Activated T-cell treated with anti-CD3 and anti-CD28 coated beads, Interleukin-2, amount 50 U/mL, for 24 hours (primary cell): ENCODE measurements at places on chromosomes 16 and 17.

DNA sequence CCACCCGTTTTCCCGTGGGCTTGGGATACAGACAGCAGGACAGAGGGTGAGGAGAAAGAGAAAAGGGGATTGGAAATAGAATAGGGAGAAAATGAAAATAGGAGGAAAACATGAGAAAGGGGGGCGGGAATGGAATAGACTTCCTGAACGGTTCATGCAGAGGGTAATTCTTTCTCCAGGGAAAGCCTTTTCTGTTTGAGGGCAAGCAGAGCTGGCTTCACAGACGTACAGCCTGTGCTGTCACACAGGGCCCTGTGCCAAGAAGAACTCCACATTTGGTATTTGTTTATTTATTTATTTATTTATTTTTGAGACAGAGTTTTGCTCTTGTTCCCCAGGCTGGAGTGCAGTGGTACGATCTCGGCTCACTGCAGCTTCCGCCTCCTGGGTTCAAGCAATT lies 12.0 kb downstream of the MILR1 start:
- H3K4me1 ChIP-seq: peaks cover 12% of the 10 kb centered on the region
- no peaks in the 10 kb centered on the region for H3K27me3 ChIP-seq
- H3K4me3 ChIP-seq: no peak overlapping the region

- H3K27ac ChIP-seq: no peak overlapping the region
- no peak overlapping the region for H3K4me3 ChIP-seq
- H3K36me3 ChIP-seq: no peaks in the 10 kb centered on the region
- no peaks in the 10 kb centered on the region for H3K27me3 ChIP-seq
- H3K4me1 ChIP-seq: peaks cover 4% of the 10 kb centered on the region
Measured at GRCh38 chr17:66906321-66907278, 57.9 kb upstream of the CACNG4 start.

DNA sequence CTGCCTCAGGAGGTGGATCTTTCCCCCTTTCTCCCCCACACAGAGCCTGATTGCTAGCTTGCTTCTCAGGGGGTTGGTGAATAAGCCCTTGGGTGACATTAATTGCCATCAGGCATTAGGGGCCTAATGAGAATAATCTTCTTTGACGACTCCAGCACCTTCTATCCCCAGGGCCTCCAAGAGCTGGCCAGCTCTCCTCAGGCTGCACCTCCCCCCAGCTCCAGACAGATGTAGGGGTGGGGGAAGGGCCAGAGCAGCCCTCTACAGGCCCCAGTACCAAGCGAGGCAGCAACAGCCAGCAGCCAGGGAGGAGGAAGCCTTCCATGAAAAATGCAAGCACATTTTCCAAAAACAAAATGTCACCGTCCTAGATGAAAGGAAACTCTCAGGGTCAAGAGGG lies 1.4 kb upstream of the TMEM132E start:
- peaks cover 16% of the 10 kb centered on the region for H3K4me1 ChIP-seq
- no peak overlapping the region for H3K27ac ChIP-seq
- H3K36me3 ChIP-seq: no peaks in the 10 kb centered on the region
- no peak for DNase-seq

- no peaks in the 10 kb centered on the region for H3K27me3 ChIP-seq
- peak overlapping the region; percentile 67 for H3K4me3 ChIP-seq
- H3K4me1 ChIP-seq: peaks cover 91% of the 10 kb centered on the region
- peak overlapping the region; percentile 95 for H3K27ac ChIP-seq
- peaks cover 58% of the 10 kb centered on the region for H3K36me3 ChIP-seq
Measured at GRCh38 chr17:47703191-47703591, 9.2 kb downstream of the TBKBP1 start.

DNA sequence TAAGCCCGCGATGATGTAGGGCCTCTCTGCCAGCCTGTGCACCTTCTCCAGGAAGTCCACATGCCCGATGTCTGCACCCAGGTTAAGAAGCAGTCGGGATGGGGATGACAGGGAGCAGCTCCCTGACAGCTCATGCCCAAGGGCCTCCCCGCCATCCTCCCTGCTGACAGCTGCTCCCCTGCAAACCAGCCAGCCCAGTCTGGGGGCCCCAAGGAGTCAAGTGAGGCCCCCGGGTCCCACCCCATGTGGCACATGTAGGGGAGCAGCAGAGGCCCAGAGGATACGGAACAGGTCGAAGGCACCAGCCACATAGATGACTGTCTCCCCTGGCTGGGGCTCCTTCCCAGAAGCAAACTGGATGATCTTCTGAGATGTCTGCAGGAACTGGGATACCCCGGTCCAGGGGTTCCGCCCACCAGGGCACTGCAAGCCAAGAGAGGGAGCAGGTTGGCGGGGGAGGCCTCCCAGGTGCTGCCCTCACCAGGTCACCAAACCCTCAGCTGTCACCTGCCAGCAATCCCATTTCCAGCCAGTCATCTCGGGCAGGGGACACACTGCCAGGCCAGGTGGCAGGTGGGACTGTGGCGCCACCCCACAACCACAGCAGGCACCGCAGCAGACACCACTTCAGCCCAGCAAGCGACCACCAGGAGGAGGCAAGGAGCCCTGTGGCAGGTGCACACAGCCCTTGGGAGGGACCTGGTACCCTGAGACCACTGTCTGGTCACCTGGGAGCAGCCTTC lies 4.6 kb downstream of the PCYT2 start:
- H3K27ac ChIP-seq: no peak overlapping the region
- peaks cover 49% of the 10 kb centered on the region for H3K36me3 ChIP-seq
- peaks cover 10% of the 10 kb centered on the region for H3K4me1 ChIP-seq

DNA sequence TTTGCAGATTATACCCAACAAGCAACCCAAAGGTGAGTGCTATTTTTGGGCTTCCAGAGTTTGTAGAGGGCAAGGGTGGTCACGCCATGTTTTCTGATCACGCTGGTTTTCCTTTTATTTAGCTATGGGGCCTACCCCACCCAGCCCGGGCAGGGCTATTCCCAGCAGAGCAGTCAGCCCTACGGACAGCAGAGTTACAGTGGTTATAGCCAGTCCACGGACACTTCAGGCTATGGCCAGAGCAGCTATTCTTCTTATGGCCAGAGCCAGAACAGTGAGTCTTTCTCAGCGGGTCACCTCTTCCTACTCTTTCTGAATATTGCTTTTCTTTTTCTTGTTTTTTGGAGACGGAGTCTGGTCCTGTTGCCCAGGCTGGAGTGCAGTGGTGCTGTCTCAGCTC lies 2.5 kb downstream of the FUS start:
- H3K4me1 ChIP-seq: peaks cover 70% of the 10 kb centered on the region
- H3K36me3 ChIP-seq: peaks cover 77% of the 10 kb centered on the region
- DNase-seq: no peak
- H3K27ac ChIP-seq: peak overlapping the region; percentile 100
- H3K27me3 ChIP-seq: no peaks in the 10 kb centered on the region

DNA sequence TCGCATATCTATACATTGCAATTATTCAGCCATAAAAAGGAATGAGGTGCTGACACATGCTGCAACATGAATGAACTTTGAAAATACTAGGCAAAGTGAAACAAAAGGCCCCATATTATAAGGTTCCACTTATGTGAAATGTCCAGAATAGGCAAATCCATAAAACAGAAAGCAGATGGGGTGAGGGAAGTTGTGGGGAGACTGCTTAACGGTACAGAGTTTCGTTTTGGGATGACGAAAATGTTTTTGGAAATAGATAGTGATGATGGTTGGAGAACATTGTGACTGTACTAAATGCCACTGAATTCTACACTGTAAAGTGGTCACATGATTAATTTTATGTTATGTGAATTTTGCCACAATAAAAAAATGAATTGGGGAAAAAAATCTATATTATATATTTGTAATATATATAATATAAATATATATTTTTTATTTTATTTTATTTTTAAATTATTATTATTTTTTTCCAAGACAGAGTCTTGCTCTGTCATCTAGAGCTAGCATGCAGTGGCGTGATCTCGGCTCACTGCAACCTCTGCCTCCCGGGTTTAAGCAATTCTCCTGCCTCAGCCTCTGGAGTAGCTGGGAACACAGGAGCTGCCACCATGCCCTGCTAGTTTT lies 4.2 kb upstream of the GNA13 start:
- no peak overlapping the region for H3K27ac ChIP-seq
- peaks cover 9% of the 10 kb centered on the region for H3K4me1 ChIP-seq
- no peak overlapping the region for H3K4me3 ChIP-seq
- no peaks in the 10 kb centered on the region for H3K27me3 ChIP-seq
- DNase-seq: no peak
- H3K36me3 ChIP-seq: peaks cover 7% of the 10 kb centered on the region

GRCh38 chr16:71648921-71649320 lies 22.9 kb downstream of the MARVELD3 start:
- H3K27ac ChIP-seq: no peak overlapping the region
- H3K27me3 ChIP-seq: no peaks in the 10 kb centered on the region
- no peaks in the 10 kb centered on the region for H3K4me1 ChIP-seq
- peaks cover 73% of the 10 kb centered on the region for H3K36me3 ChIP-seq
- no peak for DNase-seq

DNA sequence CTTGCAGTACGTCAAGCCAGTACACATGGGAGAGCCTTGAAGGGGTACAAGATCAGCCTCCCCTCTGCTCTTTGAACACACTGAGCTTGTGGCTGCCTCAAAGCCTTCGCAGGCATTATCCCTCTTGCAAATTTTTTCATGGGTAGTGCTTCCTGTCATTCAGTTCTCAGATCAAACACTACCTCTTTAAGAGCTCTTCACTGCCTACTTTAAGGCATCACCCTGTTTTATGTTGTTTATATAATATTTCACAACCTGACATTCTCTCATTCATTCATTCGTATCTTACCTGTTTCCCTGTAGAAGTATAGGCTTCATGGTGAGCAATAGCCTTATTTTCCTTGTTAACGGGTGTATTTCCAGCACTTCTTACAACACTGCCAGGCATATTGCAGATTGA lies 269.1 kb downstream of the CDH13 start:
- no peaks in the 10 kb centered on the region for H3K4me1 ChIP-seq
- no peaks in the 10 kb centered on the region for H3K36me3 ChIP-seq
- no peak for DNase-seq
- no peak overlapping the region for H3K4me3 ChIP-seq
- H3K27me3 ChIP-seq: no peaks in the 10 kb centered on the region
- H3K27ac ChIP-seq: no peak overlapping the region

DNA sequence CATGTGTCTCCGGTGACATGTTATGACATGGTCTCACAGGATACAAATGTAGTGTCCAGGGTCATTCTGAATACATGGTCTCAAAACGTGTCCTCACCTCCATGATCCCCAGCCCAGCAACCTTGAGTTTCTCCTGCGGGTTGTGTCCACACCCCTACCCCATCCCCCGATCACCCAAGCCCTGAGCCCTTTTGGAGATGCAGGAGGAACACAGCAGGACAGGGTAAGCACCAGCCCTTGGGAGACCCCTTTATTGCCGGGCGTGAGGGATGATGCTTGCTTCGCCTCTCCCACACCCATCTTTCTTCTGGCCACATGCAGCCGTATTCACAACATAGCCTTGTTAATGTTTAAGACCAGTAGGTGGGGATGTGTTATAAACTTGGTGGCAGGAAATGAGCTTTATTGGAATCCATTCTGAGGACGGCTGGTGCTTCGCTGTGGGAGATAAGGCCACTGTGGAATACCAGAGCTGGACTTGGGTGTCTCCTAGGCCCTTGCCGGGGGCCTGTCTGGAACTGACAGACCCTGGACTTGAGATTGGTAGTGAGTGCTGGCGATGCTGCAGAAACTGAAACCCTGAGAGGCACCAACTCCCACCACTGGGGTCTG lies 5.5 kb downstream of the TMEM132E start:
- H3K27me3 ChIP-seq: peaks cover 73% of the 10 kb centered on the region
- no peak for DNase-seq
- peaks cover 10% of the 10 kb centered on the region for H3K4me1 ChIP-seq
- no peak overlapping the region for H3K27ac ChIP-seq
- no peak overlapping the region for H3K4me3 ChIP-seq
- H3K36me3 ChIP-seq: no peaks in the 10 kb centered on the region
